ENCODE measurements at places on chromosomes 12 and 14.

DNA sequence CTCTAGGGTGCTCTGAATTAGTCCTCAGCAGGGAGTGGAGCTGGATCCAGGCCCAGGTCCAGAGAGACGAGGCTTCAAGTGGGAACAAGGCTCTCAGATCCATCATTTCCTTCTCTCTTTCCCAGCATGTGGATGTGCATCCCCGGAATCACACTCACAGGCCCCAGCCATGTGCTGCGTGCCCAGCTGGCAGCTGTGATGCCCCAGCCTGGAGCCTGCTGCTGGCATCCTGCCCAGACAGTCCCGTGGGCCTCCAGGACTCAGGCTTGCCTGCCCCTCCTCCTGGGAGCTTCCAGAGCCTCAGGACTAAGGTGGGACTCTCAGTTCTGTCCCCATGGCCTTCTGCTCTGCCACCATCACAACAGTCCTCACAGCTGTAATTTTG, 6.2 kb upstream of the KRT84 start:
- DNase-seq, result no peak

DNA sequence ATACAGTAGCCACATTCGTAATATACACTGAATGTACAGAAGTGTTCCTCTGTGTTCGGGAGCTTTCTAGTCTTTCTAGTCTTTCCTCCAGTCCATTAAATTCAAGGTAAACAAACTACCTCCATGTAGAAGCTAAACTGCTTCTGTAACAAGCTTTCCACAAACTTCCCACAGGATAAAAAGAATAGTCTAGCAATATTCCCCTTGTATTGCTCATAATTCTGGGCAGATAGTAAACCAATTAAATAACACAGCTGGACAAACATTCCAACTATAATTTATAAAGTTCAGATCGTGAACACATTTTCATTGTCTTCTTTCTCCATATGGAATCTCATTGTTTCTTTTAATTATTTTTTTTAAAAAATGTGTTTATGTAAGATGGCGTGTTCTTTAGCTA, 307.2 kb downstream of the AEBP2 start:
- DNase-seq, result no peak

DNA sequence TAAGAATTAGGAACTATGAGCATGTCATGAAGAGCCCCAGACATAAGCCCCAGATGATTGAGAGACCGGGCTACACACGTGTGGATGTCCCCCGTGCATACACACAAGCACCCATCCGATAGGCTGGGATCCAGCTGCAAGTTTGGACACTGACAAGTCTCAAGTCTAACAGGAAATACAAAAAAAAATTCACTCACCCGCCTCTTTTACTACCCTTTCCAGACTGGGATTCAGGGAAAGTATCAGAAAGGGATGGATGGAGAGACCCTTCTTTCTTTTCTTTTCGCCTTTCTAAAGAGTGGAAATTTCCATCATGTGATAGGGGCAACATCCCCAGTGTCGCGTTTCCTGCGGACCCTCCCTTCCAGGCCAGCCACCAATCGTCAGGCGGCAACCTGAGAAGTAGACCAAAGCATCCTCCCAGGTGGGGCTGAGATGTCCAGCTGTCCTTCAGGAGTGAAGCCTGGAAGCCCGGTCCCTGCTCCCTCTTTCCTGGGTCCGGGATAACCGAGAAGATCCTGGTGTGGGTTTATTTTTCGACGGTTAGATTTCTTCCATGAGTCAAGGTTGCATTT, 6.4 kb upstream of the SLC38A4 start:
- DNase-seq, result no peak

DNA sequence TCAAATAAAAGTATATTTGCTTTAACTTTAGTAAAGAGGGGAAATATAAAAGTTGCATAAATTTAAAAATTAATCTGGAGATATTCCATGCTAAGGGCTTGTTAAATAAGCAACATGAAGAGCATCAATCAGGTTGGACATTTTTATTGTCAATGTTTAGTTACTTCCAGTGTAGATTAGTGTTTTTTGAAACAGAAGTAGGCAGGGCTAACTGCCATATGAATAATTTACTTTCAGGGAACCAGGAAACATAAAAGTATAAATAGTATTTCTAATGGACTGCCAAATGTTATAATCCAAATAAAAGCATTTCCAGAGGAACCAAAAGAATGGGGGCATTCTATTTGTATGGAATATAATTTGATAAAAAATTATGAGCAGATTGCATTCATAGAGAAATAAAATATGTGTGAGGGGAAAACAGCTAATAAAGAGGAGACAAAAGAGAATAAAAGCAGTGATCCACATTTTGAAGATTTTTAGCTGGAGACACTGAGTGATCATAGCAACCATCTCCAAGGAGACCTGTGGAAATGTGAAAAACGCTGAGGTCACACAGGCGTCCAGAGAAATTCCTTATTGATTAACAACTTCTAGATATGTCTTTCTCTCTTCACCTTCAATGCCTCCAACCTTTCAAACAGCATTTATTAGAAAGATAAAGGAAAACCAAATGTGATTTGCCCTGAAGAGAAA, 70.8 kb downstream of the SRGAP1 start:
- peak; percentile 34 for DNase-seq

DNA sequence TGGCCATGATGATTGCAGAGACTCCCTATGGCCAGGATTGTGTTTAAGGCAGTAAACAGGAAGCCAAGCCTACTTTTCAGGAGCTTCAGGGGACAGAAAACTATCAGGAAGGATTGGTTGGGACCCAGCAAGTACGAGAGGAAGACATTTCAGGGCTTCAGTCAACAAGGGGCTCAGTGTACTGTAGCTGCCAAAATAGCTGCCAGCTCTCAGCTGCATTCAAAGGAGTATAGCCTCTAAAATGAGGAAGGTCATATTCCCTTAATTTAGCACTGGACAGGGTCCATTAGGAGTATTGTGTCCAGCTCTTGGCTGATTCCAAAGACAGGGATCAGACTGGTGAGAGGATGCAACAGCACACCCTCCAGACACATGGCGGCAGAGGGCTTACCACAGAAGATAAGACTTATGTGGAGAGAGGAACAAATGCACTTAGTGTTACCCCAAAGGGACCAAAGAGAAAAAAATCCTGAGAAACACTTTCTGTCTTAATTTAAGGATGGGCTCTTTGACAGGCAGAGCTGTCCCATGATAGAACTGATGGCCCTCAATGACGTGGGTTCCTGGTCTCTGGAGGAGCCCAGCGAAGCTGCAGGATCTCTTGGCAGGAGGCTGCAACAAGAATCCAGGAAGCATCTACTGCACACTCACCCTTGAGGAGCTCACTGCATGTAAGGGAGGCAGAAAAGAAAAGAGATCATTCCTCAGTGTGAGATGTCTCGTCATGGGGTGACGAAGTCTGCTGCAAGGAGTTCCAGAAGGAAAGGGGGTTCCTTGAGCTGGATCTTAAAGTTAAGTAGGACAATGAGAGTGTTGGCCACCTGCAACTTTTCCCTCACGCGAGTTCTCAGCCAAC, 14.8 kb downstream of the BDKRB1 start:
- no peak for DNase-seq

- DNase-seq, result no peak
Observed at GRCh38 chr12:119683413-119683812, 15.5 kb downstream of the PRKAB1 start.

DNA sequence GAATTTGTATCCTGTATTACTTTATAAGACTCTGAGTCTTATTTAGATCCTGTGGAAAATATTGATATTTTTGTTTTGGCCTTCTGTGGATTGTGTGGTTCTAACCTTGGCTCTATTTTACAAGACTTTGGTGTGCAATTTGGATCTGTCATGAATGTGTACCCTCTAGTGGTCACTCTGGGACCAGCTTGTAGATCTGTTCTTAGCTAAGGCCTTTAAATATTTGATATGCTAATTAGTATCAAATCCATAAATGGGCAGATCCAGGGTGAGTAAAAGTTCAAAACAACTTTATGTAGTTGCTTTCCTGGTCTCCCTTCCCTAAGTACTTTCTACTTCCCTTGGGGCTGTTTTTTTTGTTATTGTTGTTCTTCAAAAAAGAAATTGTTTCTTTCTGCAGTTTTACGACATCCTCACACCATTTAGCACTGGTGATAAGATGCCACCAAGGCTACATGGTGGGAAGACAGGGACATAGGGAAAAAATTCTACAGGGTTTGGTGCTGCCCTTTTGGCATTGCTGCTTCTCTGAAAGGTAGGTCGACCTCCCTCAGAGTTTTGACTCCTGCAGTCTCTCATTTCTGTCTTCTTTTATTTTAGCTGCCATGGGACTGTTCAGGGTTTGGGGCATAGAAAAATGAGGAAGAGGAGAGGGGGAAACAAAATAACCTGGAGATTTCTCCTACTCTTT, 238.5 kb downstream of the GPHN start:
- peak; percentile 4 for DNase-seq

DNA sequence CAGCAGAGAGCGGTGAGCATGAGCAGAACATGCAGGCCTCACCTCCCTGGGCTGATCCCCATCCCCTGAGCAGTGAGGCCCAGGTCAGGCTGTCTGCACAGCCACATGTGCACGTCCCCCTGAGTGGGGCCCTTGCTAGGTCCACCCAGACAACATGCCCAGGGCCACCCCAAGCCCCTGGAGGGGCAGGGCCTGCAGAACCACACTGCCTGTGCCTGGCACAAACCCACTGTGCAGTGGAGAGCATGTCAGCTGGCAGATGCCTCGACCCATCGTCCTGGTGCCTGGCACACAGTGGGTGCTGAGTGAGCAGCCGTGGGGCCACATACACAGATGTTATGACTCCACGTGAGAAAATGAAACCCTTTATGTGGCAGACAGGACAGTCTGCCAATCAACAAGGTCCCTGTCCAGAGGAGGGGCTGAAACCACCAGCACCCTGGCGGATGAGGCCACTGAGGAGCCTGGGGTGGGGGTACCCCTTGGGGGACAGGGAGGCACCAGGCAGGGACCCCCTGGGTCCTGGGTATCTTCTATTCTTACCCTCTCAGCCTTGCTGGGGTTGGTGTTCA, 8.3 kb downstream of the ANHX start:
- no peak for DNase-seq

- DNase-seq, result no peak
Observed at GRCh38 chr12:96493106-96493505, 3.7 kb downstream of the CFAP54 start.

GRCh38 chr12:127619869-127620734, 646.9 kb upstream of the TMEM132C start:
- DNase-seq, result no peak

GRCh38 chr12:19482551-19483109, 43.3 kb downstream of the AEBP2 start:
- DNase-seq, result no peak

DNA sequence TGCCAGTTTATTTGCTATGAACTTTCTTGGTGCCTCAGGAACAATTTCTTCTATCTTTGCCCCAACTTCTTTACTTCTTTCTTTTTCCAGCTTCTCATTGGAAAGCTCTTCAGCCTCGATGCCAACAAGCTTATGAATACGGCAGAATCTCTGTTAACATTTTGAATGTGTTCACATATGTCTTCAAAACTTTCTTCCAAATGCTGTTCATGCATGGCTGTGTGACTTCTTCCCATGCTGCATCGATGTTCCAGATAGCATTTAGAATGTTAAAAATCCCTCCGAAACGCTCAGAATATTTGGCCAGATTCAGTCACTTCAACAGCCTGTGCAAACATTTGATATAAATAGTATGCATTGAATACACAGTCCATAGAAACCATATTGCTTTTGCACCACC, 247.8 kb upstream of the ARID2 start:
- DNase-seq, result no peak

DNA sequence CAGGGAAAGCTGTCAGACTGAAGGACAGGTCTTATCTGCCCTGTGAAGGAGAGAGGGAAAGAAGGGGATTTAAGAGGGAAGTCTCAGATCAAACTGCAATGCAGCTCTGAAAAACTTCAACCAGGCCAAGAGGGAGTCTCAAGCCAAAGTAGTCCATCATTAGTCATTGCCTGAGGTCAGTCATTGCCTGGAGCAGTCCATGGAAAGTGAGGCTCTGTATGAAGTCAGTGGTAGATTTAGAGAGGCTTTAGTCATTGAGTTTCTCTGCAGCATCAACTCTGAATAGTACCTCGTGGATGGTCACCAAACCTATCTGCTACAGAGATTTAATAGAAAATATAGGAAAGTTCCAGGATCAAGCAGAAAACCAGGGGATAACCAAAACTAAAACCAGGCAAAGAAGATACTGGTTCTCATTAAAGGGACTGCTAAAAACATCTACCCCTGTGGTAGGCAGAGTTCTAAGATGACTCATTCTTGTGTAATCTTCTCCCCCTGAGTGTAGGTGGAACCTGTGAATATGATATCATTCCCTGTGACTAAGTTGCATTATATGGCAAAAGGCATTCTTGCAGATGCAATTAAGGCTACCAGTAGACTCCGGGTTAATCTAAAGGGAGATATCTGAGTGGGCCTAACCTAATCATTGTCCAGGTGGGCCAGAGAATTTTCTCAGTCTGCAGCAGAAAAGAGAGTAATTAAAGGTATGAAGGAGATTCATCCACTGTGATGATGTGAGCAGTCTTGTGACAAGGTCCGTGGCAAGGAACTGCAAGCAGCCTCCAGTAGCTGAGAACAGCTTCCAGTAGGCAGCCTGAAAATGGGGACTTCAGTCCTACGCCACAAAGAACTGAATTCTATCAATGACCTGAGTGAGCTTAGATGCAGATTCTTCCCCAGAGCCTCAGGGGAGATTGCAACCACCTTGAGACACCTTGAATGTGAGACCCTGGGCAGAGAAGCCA, 123.1 kb downstream of the GALC start:
- DNase-seq, result no peak

- no peak for DNase-seq
Observed at GRCh38 chr12:103495469-103496456, at the start of gene C12orf42. Gene C12orf42, minus strand, starts transcription at chr12:103495968. Its CDS starts 17,542 bp downstream, at chr12:103478426.

GRCh38 chr14:77475432-77476115, 17.7 kb downstream of the AHSA1 start:
- DNase-seq, result no peak

DNA sequence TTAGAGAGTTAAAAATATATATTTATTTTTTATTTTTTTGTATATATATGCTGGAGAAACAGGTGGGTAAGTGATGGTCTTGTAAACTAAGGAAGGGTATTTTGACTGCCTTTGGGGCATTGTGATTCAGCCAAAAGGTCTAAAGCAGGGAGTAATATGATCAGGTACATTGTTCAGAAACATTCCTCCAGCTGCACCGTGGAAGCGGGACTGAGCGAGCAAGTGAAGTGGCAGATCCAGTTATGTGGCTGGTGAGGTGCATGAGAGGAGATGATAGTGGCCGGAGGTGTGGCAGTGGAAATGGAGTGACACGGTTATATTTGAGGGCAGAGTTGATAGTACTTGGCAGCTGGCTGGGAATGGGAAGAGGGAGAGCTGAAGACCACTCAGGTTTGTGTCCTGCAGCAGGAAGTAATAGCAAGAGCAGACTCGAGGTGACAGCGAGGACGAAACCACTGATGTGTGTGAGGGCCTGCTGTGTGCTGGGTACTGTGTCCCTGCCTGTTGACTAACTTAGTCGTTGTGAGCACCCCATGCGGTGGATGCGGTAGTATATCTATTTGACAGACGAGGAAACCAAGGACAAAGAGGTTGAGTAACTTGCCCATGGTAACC, 39.2 kb downstream of the EID3 start:
- no peak for DNase-seq

DNA sequence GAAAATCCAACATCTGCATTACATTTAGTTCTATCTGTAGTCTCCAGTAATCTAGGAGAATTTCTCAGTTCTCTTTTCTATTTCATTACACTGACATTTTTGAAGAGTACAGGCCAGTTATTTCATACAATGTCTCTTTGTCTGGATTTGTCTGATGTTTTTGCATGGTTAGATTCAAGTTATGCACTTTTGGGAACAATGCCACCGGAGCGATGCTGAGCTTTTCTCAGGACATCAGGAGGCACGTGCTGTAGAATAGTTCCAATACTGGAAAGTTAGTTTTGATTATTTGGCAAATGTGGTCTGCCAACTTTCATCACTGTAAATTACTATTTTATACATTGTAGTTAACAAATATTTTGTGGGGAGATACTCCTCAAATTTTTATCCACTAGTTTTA, 43.1 kb downstream of the ALDH1L2 start:
- DNase-seq, result peak; percentile 42

GRCh38 chr12:53747095-53747494, 4.7 kb downstream of the CISTR start:
- DNase-seq, result no peak

Measured in hindlimb muscle (tissue), 1 donor.